Activated T-cell treated with anti-CD3 and anti-CD28 coated beads for 24 hours (primary cell): ENCODE measurements at places on chromosomes 16 and 17.

DNA sequence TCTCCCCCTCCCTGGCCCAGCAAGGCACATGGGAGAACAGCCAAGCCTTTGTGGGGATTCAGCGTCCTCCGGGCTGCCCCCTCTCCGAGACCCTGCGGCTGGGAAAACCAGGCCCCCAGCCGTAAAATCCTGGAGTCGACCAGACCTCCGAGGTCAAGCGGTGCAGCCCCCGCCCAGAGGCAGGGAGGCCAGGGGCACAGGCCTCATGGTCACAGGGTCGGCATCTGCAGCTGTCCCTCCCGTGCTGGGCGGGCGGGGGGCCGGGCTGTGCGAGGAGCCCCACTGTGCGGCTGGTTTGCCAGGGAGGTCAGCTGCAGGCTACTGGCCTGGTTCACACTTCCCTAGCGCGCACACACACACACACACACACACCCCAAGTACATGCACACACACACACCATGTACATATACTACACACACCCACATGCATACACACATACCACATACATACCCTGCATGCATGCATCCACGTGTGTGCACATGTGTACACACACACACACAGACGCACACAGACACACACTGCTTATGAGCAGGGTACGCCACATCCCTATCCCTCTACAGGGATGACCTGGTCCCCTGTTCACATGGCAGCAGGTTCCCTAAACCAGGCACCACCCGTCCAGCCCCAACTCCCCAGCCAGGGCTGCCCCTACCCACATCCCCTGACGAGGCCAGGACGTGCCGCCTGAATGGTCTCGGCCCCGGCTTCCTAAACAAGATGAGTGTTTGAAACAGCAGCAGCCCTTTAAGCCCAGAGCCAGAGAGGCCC lies 108.9 kb upstream of the CIBAR2 start:
- DNase-seq, result no peak

GRCh38 chr16:649631-650030 lies 466 bp downstream of the WDR90 start:
- DNase-seq, result no peak

DNA sequence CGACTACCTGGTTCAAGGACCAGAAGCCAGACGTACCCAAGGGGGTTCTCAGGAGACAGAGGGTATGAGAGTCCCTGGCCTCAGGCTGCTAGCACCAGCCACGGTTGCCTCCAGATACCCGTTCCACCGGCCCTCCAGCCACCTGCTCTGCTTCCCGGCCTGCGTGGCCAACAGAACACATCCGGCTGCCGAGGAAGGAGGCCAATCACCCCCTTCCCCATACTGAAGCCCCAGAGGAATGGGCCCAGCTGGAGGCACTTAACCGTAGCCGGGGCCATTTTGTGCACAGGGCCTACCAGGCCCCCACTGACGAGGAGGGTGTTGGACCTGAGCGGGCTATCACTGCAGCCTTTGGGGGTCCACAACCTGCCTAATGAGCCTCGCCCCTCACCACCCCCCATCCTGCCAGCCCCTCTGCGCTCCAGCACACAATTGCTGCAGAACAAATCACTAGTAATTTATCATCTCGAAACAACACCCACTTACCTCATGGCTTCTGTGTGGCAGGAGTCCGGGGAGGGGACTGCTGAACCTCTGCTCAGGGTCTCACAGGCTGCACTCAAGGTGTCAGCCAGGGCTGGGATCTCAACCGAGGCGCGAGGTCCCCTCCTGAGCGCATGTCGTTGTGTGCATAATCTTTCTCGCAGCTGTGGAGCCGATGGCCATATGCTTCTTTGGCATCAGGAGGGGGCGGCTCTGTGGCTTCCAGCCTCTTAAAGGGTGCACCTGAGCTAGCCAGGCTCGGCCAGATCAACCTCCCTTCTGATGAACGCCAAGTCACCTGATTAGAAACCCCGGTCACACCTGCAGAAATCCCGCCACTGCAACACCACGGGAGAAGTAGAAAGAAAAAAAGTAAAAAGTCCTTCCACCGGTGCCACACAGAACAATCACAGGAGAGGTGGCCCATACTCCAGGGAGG lies 10.1 kb upstream of the KREMEN2 start:
- no peak for DNase-seq

DNA sequence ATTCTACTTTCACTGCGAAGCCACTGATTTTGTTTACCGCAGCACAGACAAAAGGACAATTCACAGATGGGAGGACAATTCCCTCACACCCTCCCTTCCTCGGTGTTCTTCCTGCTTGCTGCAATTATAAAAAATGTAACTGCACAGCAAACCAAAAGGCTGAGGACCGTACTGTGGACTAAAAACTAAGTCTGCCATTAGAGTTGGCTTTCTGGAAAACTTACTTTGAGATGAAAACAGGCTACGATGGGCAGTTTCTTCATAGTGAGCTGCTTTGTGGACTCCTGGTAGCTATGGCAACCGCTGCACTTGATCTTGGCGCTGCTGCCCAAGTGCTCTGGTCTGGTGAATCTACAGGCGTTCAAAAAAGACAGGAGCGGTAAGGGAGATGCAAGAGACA lies 35.2 kb downstream of the USP22 start:
- no peak for DNase-seq

GRCh38 chr17:50831471-50831928 lies 3.9 kb upstream of the WFIKKN2 start:
- no peak for DNase-seq

DNA sequence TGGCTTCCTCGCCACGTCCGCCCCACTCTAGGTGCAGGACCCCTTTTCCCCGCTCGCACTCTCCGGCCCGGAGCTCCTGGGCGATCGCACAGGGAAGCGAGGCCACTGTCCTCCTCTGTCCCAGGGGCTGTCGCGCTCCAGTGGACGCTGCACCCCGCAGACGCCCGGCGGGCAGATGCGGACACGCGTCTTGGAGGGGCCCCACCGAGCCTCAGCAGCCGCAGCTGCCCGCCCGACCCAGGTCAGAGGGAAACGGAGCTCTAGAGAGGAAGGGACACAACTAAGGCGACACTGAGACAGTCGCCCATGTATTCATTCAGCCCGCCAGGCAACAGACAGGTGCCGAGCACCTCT lies 726 bp upstream of the SLC13A5 start:
- DNase-seq, result no peak

GRCh38 chr16:86079255-86079885 lies 180.4 kb downstream of the IRF8 start:
- no peak for DNase-seq

DNA sequence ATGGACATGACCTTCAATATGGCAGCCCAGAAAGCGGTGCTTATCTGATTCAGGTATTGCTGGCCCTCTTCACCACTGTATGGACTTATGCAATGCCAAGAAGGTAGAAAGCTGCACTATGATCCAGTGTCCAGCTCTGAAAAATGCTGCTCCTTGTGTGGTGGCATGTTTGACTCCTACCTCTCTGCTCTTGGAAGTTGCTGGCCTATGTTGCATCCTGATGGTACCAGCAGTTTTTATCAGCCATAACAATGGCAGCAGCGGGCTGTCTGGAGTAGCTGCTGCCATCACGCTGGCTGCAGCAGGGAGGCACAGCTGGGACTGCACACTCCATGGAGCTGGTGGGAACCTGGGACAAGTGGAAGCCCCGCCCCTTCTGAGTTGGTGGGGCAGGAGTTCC lies 53.1 kb upstream of the MED9 start:
- no peak for DNase-seq

- no peak for DNase-seq
Observed at GRCh38 chr17:28180449-28180848, 138.0 kb downstream of the NLK start.
